ENCODE measurements at places on chromosomes 5 and 9.

GRCh38 chr9:91867740-91868139 lies 82.3 kb downstream of the ROR2 start:
- no peak for DNase-seq

DNA sequence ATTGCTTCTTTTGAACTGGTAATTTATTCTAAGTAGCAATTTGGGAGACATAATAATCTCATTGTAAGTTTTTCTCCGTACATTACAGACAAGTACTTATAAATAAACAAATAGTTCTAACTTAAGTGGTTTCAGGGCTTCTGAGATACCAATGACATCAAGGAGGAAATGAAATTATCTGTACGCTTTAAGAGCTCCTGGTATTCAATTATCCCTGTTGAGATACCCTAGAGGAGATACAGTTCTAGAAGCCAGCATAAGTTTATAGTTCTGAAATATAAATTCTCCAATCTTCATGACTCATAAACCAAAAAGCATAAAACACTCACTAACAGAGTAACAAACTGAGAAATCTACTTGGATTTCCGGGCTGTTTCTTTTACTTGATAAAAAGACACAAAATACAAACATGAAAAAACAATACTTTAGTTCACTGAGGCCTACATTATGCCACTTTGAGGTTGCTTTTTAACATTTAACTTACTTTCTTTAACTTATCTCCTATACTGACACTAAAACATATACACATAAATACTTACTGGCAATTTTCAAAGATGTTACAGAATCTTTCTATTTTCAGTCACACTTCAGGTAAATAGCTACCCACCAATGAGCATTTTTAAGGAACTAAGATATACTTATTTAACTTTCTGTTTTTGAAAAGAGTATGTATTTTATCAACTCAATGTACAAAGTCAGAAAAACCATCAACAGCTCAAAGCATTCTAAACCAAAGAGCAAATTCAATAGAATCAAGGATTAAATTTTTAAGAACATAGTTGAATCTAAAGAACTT lies 7.5 kb downstream of the DCTN4 start:
- no peak for DNase-seq

GRCh38 chr5:159050316-159051143 lies 49.2 kb downstream of the EBF1 start:
- DNase-seq = no peak

GRCh38 chr5:54884195-54884536 lies 101.2 kb downstream of the ESM1 start:
- DNase-seq = no peak

DNA sequence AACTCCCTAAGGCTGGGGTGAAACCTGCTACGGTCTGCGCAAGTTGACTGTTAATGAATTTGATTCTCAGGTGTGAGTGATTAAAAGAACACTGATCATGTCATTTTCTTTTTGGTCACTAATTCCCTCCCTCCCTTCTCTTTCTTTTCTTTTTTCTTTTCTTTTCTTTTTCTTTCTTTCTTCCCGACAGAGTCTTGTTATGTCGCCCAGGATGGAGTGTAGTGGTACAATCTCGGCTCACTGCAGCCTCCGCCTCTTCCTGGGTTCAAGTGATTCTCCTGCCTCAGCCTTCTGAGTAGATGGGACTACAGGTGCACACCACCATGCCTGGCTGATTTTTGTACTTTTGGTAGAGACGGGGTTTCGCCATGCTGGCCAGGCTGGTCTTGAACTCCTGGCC lies 2.6 kb downstream of the ANXA1 start:
- DNase-seq = no peak

DNA sequence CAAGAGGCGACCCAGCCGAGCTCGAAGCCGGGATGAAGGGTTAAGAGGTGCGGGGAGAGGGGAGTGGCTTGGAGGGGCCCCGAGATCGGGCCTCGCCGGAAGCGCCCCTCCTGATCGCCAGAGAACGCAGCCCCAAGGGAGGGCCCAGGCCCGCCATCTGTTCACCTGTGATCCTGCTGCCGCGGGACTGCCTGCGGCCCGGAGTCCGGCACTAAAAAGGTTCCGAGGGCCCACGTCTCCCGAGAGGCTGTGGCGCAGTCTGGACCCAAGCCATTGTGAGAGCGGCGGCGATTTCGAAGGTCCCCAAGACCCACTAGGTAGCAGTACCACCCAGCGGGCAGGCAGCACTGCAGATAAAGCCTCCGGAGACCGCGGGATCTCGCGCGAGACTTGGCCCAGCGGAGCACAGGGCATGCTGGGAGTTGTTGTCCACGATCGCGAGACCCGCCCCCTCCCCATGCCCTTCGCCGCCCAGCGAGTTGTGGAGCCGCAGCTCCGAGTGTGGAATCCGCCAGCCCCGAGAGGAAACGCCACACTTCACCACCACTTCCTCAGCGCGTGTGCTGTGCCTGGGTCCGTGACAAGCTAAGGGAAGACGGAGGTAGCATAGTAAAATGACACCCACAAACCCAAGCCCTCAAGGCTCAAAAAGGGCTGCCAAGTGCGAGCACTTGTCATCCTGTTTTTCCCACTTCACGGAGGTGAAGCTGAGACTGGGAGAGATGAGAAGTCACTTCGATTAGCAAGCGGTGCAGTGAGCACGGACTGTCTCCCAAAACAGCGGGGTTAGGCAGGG lies at the start of gene KIAA1191:
Gene KIAA1191, minus strand, starts transcription at position 328 of the 796 bp plus-strand sequence. CDS start 2,256 bp downstream, outside the sequence.
- DNase-seq = peak; percentile 78

DNA sequence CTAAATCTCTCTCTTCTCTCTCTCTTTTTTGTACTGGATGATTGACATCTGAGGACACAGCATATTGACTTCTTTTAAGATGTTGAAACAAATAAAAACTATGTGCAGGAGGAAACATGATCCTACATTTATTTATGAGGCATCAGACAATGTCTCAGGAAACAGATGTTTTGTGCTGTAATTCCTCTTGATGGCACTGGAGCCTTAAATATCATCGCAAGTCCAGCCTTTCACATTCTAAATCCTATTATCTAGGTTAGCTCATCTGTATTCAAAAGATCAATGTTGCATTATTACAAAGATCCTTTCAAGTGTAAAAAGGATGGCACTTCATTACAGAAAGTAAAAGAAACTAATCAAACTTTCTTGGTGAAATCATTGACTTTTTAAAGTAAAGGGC lies 63.9 kb downstream of the MAT2B start:
- DNase-seq = no peak

GRCh38 chr9:79985772-79986171 lies 414.0 kb downstream of the TLE4 start:
- DNase-seq = no peak

DNA sequence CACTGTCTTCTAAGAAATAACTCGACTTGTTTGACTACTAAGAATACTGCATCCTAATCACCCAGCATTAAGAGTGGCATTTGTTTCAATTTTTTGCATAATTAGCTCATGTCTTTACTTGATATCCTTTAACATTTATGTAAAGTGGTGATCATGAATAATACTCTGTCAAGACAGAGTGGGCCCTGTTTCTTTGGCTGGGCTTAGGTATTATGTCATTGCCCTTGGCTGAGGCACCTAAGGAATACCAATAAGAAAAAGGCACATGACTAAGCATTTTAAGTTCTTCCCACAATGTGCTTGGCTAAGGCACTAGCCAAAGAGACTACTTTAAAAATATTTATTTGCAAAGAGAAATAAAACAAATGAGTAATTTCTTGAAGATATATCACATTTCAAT lies 308.1 kb downstream of the CTNND2 start:
- DNase-seq = no peak

GRCh38 chr9:120454467-120454866 lies 125.5 kb downstream of the CDK5RAP2 start:
- DNase-seq = no peak

GRCh38 chr5:93438124-93438523 lies 142.9 kb downstream of the NR2F1-AS1 start:
- DNase-seq = no peak

DNA sequence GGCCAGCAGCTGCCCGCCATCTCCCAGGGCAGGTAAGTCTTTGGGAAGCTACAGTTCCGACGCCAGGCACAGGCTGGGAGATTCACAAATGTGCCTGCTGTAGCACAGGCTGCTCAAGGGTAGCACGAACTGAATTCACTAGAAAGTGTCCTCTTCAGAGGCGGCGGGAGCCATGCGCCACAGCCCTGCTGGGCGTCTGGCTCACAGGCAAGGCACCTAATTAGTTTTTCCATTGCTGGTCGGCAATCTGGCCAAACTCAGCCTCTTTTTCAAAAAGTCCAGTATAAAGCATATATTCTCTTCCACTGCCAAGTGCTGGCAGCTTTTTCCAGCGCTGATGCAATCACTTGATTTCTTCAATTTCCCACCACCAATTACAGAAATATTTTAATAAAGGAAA lies 128.9 kb upstream of the RAPGEF1 start:
- no peak for DNase-seq

DNA sequence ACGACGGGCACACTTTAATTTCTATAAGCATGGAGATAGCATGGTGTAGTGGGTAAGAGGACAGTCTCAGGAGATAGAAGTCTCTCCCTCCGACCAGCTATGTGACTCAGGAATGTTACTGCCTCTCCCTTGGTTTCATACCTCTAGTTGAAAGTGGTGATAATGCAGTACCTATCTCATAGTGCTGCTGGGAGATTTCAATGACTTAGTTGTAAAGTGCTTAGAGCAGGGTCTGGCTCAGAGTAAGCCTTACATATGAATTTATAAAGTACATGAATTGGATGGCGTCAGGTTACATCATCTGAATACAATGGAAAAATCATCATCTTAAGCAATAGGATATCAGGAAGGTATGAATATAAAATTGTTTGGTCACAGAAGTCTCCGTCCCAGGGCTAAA lies 952.8 kb upstream of the EDIL3 start:
- DNase-seq = no peak

GRCh38 chr5:127812570-127812969 lies 109.4 kb downstream of the CCDC192 start:
- no peak for DNase-seq

DNA sequence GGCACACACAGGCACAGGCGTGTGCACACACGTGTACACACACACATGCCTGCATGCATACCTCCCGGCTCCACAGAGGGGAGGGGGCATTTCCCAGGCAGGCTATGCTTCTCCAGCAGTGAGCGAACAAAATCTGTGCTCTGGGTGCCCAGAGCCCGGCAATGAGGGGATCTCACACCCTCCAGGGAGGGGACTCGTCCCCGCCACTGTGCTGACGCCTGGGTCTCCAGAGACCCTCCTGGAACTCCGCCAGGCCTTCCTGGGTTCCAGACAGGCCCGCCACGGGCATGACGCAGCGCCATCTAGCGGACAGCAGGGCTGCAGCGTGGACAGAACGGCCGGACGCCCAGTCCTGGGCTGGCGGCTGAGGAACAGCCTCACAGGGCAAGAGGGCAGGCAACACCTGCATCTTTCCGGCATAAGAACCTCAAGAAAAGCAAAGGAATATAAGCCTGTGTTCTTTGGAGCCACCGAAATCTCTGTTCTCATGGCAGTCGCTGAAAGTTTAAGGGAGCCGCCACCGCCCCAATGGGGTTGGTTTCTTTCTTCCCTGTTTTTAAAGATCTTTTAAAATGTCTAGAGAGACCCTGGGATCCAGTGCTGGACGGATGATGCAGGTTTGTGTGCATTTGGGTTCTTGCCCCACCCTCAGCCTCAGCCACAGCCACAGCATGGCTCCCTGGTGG lies 135.6 kb upstream of the PPP1R26 start:
- no peak for DNase-seq

DNA sequence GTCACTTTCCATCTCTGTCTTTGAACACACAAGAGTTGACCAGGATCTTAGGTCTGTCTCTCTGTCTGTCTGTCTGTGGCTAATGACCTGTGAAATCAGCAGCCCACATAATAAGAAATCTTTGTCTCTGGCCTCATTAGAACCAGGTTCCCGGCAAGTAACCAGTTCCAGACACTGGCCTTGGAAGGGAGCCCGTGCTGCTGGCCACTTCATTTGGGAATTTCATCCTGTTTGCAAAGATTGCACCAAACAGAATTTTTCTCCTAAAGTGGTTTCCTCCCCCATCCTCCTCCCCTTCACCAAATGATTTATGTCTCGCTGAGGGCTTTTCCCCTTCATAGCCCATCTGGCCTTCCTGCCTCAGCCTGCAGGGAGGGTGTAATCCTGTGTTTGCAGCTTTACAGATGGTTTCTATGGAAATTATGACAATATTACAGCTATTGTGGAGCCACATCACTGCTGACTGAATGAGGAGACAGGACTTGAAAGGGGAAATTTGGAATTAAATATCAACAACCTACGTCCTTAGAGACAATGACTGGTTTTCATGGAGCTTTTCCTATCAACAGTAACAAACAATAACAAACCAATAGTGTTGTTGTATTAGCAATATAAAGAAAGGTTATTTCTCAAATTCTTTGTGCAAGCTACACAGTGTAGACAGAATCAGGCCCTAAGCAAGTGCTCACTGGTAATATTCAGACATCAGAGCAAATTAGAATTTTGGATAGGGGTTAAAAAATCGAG lies 25.7 kb downstream of the DPYSL3 start:
- peak; percentile 19 for DNase-seq

GRCh38 chr5:33166522-33166921 lies 274.2 kb upstream of the TARS1 start:
- no peak for DNase-seq

- no peak for DNase-seq
Observed at GRCh38 chr9:98104445-98104881, 14.6 kb downstream of the TRIM14 start.

GRCh38 chr5:165014439-165014838 lies 1509.0 kb downstream of the MAT2B start:
- DNase-seq = no peak

GRCh38 chr9:89367281-89367680 lies 49.0 kb downstream of the SECISBP2 start:
- DNase-seq = no peak

- DNase-seq = no peak
Observed at GRCh38 chr9:8430945-8431344, 631.4 kb upstream of the DMAC1 start.

DNA sequence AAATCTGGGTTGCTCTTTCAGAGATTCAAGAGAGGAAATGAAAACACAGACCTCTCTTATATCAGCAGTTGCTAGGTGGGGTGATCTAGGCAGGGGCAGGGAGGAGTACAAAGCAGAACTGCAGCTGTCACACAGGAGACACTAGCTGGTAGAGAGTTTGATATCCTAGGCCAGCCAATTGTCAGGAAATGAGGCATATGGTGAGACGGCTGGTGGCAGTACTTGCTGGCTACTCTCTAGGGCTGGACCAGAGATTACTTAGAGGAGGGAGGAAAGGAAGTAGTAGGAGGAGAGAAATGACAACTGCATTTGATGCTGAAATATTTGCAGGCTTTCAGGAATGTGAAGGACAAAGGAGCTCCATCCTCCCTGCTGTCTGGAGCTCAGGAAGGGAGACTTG lies 113.8 kb downstream of the TRIM32 start:
- DNase-seq = no peak

GRCh38 chr5:15388866-15389265 lies 111.1 kb upstream of the FBXL7 start:
- DNase-seq = no peak

Measured in SW 1271 (cell line).